Right lung (tissue), 10 donors: ENCODE measurements at places on chromosomes 13 and 19. TPM values are rescaled to one million over a fixed set of nuclear protein-coding genes. Genes with fewer than 3 reads are reported as not detected.

DNA sequence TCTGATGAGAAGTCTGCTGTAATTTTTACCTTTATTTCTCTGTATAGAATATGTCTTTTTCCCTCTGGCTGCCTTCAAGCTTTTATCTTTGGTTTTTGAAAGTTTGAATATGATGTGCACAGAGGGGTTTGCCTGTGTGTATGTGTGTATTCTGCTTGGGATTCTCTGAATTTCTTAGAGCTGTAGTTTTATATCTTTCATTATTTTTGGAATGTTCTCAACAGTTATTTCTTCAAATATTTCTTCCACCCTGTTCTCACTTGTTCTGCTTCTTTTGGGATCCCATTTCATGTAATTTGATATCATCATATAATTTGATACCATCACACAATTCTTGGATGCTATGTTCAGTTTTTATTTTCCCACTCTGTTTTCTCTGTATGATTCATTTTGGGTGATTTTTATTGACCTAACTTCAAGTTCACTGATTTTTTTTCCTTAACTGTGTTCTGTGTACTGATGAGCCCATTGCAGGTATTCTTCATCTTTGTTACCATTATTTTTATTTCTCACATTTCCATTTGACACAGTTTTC is 7.5 kb downstream of the COG3 start:
- no peak for DNase-seq

- no peak for DNase-seq
These were observed 87.4 kb upstream of the TEX29 start for GRCh38 chr13:111233080-111233479.

- no peak for DNase-seq
These were observed 7.2 kb downstream of the GFY start for GRCh38 chr19:49432141-49433073.

DNA sequence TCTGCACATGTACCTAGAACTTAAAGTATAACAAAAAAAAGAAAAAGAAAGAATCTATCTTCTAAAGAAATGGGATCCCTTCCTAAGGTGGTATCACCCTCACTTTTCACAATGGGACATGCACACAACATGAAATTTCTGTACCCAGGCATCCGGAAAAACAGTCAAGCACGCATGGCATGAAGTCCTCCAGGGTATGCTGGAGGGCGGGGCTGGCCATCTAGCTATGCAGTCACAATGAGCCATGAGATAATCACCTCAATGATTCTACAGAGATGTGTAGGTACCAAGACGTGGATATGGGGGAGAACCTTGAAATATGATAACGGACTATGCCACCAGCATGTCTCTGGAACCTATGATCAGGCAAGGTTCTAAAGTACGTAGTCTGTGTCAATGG is 69.8 kb downstream of the CCDC70 start:
- DNase-seq, result no peak

DNA sequence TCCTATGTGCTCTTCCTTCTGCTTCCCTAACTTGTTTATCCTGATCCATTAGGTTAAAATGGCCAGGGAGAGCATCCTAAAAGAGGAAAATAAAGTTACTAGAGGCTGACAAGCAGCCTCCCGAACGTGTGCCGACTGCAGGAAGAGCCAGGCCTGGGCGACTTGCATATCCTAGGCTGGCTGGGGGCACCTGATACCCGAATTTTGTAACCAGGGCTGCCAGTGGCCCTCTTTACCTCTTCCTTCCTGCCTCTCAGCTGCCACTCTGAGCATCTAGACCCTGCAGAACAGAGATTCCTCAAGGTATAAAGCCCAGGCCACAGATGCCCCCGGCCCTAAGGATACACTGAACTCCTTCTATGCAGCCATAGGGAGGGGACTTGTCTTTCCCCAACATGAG is 48.5 kb upstream of the KATNAL1 start:
- no peak for DNase-seq

GRCh38 chr13:23449398-23450162 is 16.1 kb upstream of the SACS start:
- DNase-seq, result no peak

- DNase-seq, result no peak
These were observed 1.2 kb downstream of the ZSWIM4 start for GRCh38 chr19:13796301-13797057.

GRCh38 chr19:46404753-46405468 is 8.5 kb downstream of the CCDC8 start:
- no peak for DNase-seq

APC2 gene
- polyA plus RNA-seq, result 0.71 TPM

ZNF540 gene
- 6.9 TPM for polyA plus RNA-seq

IQCN gene
- polyA plus RNA-seq, result 4.3 TPM

PCSK4 gene
- polyA plus RNA-seq, result 3.7 TPM

TMEM272 gene
- 0.11 TPM for polyA plus RNA-seq

RFPL4AL1 gene
- not detected for polyA plus RNA-seq
